ENCODE measurements at places on chromosomes 6 and 20.

- DNase-seq, result no peak
Measured at GRCh38 chr6:112923940-112924587, 576.9 kb downstream of the RFPL4B start.

- DNase-seq, result no peak
Measured at GRCh38 chr20:18258126-18258860, 30.0 kb upstream of the ZNF133 start.

DNA sequence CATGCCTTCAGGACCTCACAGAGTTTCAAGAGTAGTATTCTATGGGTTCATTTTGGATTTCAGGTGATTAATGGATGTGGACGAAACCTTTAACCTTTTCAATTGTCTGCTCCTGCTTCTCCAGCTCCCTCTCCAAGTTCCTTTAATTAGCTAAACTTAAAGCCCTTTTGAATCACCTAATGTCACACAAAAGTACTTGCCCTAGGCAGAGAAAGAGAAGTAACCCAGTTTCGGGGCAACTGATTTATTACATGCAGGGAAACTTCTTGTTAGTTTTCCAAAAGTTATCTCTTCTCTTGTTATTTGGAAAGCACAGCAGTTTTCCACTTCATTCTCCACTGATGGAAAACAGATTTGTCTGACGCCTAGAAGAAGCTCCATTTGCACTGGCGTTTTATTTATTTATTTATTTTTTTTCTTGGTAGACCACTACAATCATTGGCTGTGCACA lies 407.7 kb upstream of the JARID2 start:
- no peak for DNase-seq

DNA sequence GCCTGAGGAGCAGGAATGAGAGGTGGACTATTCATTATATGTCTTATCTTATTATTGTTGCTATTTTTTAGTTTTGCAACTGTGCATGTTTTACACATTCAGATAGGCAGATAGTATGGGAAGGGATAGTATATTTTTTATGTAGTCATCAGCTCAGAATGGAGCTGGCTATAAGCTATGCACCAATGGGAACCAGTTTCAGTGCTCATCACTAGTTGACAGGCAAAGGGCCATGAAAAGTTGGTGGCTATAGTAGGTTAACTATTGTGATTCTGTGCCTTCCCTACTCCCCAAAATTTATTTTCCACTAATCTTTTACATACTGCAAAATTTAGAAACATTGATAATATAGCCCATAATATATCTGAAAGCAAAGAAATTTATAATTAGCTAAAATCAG lies 5.3 kb upstream of the UBD start:
- DNase-seq, result no peak

GRCh38 chr20:58839991-58840747 lies 10.5 kb downstream of the GNAS-AS1 start:
- no peak for DNase-seq

DNA sequence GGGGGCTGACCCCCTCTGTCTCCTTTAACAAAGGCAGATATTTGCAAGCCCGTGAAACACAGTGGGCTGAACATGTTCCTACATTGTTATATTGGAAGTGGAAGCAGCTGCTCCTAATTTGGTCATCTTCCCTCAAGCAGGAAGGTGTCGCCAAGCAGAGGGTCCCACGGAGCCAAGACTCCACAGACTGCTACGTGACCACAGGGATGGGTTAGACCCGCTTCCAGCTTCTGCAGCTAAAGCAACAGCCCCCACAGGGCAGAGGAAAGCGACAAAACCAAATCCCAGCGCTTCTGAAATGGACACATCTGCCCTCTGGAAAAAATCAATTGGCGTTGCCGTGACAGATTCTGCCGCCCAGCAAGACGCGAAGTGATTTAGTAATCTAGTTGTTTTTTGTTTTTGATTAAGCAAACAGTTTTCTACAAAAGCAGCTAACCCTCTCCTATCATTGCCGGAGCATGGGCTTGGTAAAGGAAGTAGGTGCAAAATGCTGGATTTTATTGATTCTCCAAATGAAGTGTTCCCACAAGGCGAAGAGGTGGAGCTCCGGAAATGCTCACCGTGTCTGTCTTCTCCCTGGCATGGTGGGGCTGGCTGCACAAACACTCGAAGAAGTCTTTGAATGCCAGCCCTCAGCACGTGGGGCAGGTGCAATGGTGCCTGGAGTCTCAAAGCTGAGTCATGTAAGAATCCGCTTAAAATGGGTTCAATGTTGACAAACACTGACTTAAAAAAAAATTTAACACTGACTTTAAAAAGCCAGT lies 79.4 kb upstream of the FRMD1 start:
- DNase-seq, result no peak

GRCh38 chr20:6533761-6534479 lies 233.6 kb upstream of the BMP2 start:
- DNase-seq, result no peak

DNA sequence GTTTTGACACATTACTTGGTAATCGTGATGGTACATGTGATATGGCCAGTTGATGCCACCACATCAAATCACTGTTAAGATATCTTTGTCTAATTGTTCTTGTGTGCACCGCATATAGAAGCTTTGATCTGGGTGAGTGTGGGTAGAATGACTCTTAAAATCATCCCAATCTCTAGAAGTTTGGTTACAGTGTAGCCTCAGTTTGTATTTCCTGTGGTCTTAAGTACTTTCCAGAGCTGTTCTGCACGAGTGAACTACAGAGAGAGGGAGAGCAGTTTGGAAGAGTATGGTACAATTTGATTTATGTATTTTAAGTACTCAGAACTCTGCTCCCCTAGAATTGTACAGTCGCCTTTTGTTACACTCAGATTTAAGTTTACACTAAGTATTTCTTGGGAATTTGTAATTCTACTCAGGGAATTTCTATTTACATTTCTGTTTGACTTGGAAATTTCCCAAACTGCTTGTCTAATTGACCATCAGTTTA lies 37.5 kb downstream of the SNX9 start:
- peak; percentile 75 for DNase-seq

- DNase-seq, result no peak
Measured at GRCh38 chr6:63352069-63352543, 32.3 kb upstream of the LGSN start.

GRCh38 chr6:135461208-135461607 lies 36.3 kb downstream of the AHI1 start:
- no peak for DNase-seq

DNA sequence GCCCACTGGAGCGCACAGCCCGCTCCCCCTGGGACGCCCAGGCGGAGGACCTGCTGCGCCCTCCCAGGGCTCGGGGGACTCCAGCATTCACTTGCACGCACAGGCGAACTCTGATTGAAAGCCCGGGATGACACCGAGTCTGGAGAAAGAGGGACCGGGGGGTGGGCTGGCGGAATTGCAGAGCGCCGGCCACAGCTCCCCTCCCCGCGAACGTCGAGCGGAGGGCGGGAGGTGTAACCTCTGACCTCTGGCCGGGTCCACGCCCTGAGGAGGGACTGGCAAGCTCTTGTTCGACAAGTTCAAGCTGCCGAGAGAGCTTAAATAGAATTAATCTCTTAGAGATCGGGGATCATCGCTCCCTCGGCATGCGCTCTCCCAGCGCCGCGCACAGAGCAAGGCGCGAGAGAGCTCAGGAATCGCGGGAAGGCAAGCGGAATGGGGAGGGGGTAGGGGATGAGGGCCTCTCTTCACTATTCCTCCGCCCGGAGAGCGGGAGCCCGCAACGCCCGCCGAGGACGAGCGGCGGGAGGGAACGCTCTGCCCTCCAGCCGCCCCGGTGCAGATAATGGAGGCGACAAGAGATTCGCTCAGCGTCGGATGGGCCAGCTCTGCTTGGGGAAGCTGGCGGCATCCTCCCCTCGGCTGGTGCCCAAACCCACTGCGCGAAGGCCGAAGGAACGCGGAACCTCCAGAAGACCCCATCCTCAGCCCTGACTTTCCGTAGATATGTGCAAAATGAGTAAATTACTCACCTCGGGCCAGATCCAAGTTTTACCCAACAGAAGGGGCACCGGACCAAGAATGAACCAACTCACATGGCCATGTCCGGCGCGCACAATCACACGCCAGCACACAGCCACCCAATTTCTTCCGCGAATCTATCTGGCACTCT lies 761 bp upstream of the NR2E1 start:
- no peak for DNase-seq

DNA sequence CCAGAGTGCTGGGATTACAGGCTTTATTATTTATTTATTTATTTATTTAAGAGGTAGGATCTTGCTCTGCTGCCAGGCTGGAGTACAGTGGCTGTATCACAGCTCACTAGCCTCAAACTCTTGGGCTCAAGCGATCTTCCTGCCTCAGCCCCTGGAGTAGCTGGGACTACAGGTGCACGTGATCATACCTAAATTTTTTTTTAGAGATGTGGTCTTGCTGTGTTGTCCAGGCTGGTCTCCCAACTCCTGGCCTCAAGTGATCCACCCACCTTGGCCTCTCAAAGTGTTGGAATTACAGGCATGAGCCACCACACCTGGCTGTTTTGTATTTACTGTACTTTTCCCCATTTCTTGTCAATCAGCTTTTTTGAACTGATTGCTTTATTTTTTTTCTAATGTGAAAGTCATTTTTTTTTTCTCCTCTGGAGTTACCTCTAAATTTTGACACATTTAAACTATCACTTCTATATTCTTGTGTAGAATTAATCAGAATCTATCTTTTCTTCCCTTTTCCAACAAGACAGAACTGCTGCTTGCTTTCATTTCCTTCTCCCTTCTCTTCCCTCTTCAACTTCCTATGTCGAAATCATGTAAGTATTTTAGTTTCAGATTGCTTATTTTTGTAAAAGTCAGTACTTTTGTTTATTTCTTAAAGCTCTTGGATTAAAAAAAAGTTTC lies 12.0 kb downstream of the PANK2 start:
- no peak for DNase-seq
